NB4 (cell line): ENCODE measurements at places on chromosomes 2 and 18.

- DNase-seq, result no peak
Measured at GRCh38 chr2:208415255-208415654, 8.7 kb downstream of the PTH2R start.

GRCh38 chr2:218043701-218044109 lies 25.3 kb upstream of the RUFY4 start:
- no peak for DNase-seq

DNA sequence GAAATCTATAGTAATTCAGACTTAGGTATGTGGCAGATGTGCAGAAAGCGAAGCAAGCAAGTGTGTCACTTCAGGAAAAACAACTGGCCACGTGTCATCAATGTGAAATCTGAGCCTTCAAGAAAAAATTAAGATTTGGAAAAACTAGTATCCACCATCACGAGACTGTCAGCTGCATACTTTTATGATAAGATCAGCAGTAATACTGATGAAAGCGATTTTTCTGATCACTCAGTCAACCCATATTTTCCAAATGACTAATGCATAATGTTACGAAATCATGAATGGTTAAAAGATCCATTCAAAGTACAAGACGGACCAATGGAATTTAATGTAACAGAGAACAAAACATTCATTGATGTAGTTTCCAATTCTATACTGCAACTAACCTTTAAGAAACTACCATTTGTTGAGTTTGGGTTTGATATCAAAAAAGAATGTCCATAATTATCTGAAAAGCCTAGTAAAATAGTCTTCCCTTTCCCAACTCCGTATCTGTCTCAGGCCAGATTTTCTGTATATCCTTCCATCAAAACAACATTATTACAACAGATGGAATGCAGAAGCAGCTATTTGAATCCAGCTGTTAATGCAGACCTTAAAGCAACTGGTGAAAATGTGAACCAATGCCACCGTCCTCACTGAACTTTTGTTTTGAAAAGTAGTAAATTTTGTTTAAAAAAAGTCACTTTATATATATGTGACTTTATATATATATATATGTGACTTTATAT lies 17.0 kb upstream of the BCL2 start:
- DNase-seq, result no peak

GRCh38 chr2:241702155-241703031 lies 554 bp downstream of the ING5 start:
- DNase-seq, result peak; percentile 90
